NCI-H774 (cell line): ENCODE measurements at places on chromosomes 13 and 19.

- no peak for DNase-seq
Observed at GRCh38 chr19:37551129-37551993, 43.2 kb downstream of the ZNF571 start.

GRCh38 chr13:105442949-105443699 lies 1092.3 kb downstream of the EFNB2 start:
- no peak for DNase-seq

- no peak for DNase-seq
Observed at GRCh38 chr13:103803349-103803748, 737.1 kb upstream of the SLC10A2 start.

- no peak for DNase-seq
Observed at GRCh38 chr13:91594061-91594460, 195.6 kb downstream of the GPC5 start.

GRCh38 chr19:38726761-38727301 lies 17.4 kb downstream of the CAPN12 start:
- DNase-seq = no peak

DNA sequence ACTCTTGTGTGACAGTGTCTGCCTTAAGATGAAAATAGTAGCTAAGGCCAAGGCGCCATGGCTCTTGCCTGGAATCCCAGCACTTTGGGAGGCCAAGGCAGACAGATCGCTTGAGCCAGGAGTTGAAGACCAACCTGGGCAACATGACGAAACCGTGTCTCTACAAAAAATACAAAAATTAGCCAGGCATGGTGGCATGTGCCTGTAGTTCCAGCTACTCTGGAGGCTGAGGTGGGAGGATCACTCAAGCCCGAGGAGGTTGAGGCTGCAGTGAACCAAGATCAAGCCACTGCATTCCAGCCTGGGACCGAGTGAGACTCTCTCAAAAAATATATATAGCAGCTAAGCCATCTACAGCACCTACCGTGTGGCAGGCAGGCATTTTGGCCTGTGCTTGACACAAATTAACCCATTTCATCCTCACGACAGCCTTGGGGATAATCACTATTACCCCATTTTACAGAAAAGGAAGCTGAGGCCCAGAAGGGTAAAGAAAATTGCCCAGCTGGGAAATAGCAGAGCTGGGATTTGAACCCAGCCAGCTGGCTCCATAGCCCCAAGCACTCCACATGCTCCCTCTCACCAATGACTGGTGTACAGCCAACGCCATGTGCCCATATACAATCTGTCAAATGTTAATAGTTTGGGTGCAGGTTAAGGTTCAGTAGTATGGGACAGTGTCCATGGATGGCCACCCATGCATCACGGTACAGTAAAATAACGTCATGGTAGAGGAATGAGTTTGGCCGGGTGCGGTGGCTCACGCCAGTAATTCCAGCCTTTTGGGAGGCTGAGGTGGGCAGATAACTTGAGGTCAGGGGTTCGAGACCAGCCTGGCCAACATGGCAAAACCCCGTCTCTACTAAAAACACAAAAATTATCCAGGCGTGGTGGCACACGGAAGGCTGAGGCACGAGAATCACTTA lies 3.1 kb downstream of the SLC1A5 start:
- DNase-seq = no peak

GRCh38 chr19:15138427-15138826 lies 31.2 kb downstream of the SYDE1 start:
- no peak for DNase-seq

- DNase-seq = no peak
Observed at GRCh38 chr19:6273701-6274601, 5.8 kb downstream of the MLLT1 start.

DNA sequence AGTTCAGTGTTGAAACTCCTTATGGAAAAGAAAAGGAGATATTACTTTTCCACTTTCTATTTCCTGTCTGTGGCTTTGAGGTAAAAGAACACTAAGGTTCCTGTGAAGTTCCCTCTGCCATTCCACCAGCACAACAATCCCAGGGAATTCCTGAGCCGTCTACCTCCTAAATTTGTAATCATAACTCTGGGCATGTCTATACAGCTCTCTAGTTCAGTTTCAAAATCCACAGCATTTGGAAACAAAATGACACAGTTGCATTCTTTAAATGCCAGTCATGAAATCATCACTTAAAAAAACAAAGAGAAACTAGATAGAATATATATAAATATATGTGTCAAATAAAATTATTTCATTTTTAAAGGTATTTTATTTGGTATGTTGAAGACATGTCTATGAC lies 9.0 kb upstream of the THSD1 start:
- no peak for DNase-seq

- DNase-seq = peak; percentile 15
Observed at GRCh38 chr19:49875857-49876421, 1.2 kb downstream of the AKT1S1 start.

GRCh38 chr13:46782691-46783090 lies 14.3 kb downstream of the ESD start:
- no peak for DNase-seq

- DNase-seq = peak; percentile 33
Observed at GRCh38 chr13:73000027-73000674, 58.7 kb upstream of the KLF5 start.

DNA sequence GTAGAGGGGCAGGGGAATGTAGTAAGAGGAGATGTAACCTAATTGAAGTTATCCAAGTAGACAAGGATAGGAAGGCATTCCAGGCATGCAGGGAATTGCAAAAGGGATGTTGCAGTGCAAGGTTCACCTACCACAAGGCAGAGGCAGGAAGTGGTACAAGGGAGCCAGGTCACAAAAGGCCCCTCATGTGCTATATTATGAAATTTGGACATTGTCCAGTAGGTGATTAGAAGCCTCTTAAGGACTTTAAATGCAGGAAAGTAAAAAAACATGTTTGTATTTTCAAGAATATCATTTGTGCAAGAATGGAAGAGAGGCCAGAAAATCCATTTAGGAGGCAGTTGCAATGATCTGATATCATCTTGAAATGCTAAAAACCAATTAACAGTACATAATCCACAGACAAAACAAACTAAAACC lies 111.4 kb downstream of the FRY start:
- no peak for DNase-seq

- no peak for DNase-seq
Observed at GRCh38 chr13:28392428-28392827, 102.5 kb downstream of the FLT1 start.

GRCh38 chr19:14432791-14433553 lies at the start of gene PKN1:
Gene PKN1, plus strand, starts transcription at chr19:14433306. Its CDS starts 216 bp downstream, at chr19:14433522.
- peak; percentile 68 for DNase-seq

- DNase-seq = no peak
Observed at GRCh38 chr13:107600971-107601370, 614.4 kb downstream of the LIG4 start.

- no peak for DNase-seq
Observed at GRCh38 chr13:32938907-32939306, 77.3 kb upstream of the KL start.

DNA sequence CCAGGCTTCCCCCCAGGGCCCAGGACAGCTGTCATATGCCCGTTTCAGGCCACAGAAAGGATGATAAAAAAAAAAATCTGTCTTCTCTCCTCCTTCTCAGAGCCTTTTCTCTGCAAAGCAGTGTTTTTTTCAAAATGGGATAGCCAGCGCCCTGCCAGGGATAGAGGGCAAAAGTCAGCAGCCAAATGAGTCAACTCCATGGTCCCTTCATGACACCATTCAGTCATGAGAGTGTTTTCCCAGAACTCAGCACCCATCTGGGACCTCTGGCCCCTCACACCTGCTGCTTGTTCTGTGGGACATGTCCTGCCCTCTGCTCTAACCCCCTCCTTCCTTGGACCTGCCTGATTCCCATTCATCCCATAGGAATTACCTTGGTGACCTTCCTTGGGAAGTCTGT lies 95.0 kb downstream of the CYSLTR2 start:
- DNase-seq = no peak

GRCh38 chr13:43298816-43299215 lies 275.4 kb downstream of the DNAJC15 start:
- DNase-seq = no peak

DNA sequence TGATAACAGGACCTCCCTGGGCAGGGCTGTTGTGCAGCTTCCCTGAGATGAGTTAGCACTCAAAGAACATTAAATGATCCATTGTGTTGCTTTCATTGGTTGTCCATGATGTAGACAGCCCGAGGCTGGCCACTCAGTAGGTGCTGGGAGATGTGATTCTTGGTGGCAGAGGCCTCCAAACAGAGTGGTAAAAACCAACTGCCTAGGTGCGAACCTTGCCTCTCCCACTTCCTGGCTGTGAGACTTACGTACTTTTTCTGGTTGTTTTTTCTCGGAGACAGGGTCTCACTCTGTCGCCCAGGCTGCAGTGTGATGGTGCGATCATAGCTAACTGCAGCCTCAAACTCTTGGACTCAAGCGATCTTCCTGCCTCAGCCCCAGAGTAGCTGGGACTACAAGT lies 6.2 kb downstream of the SARS2 start:
- no peak for DNase-seq

GRCh38 chr13:73338389-73338788 lies 279.6 kb downstream of the KLF5 start:
- DNase-seq = no peak

DNA sequence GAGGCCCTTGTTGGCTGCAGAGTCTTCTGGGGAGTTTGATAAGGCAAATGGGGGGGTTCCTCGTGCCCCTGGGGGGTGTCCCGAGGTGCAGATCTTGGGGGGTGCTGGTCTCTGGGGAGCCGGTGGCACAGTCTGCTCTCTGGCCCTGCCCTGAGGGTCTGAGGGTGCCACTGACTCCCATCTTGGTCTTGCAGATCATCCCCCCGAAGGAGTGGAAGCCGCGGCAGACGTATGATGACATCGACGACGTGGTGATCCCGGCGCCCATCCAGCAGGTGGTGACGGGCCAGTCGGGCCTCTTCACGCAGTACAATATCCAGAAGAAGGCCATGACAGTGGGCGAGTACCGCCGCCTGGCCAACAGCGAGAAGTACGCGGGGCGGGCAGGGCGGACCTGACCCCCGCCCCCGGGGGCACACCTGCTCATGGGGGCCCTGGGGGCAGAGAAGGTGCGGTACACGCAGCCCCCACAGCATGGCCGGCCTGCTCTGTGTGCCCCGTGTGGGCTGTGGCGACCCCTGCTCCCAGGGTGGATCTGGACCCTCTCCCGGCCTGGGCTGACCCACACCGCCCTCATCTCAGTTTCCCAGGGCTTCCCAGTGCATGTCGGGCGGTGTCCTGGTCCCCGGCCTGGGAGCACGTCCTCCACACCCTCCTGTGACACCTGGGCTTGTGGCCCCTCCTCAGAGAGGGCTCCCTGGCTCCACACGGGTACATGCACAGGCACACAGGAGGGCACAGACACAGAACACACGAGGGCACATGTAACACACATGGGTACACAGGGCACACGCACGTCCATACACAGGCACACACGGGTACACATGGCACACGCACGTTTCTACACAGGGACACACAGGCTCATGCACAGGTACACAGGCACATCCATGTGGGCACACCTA lies 71.0 kb downstream of the KDM4B start:
- no peak for DNase-seq

GRCh38 chr13:79405501-79405830 lies 589 bp downstream of the RBM26 start:
- no peak for DNase-seq

GRCh38 chr19:32349724-32350470 lies 4.5 kb downstream of the ZNF507 start:
- no peak for DNase-seq

DNA sequence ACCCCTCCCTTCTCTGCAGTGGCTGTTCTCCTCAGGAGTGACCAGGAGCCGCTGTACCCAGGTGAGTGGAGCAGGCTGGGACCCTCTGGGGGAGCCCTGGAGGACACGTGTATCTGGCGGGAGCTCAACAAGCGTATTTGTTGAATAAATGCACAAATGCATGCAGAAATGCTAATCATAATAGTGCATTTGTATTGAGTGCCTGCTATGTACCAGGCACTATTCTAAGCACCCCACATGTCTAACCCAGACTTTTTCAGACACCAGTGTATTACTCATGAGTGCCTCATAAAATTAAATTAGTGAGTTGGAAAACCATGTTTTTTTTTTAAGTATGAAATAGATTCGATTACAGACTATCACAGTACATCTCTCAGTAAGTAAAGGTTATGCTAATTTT lies 7.9 kb downstream of the HPN start:
- DNase-seq = no peak

DNA sequence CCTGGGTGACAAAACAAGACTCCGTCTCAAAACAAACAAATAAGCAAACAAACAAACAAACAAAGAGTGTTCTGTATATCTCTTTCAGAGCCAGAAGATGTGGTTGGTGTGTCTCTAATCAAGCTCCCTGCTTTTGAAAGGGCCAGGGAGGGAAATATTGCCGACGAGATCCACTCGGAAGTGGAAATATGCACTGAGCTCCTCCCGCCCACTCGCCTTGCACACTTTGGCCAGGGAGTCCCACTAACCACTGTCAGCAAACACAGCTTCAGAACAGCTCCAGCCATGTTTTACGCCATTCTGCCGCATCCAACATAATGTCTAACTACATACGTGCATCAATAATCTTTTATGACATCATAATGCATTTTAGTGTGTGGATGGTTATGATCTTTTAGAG lies 155.5 kb upstream of the VSTM2B start:
- DNase-seq = no peak

- no peak for DNase-seq
Observed at GRCh38 chr13:99390601-99391000, 83.4 kb upstream of the GPR183 start.

DNA sequence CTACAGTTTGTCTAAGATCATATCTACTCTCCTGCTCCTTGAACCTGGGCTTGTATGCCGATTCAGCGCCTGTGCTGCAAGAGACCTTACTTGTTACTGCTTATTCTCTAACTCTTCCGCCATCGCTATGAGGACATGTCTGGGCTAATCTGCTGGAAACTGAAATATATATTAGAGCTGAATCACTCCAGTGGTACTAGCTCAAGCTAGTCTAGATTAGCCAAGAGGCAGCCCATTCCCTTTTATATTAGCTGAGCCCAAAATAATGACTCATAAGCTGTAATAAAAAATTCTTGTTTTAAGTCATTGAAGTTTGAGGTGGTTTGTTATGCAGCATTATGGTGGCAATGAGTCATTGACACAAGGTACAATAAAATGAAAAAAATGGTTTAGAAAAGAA lies 52.8 kb downstream of the SLC6A16 start:
- no peak for DNase-seq

GRCh38 chr13:60311527-60311926 lies 85.5 kb upstream of the TDRD3 start:
- DNase-seq = no peak
